ENCODE measurements at places on chromosomes 2 and 18.

GRCh38 chr2:103353774-103354173 is 591.9 kb downstream of the TMEM182 start:
- DNase-seq = no peak

GRCh38 chr18:10661317-10661716 is 135.5 kb downstream of the NAPG start:
- DNase-seq = no peak

DNA sequence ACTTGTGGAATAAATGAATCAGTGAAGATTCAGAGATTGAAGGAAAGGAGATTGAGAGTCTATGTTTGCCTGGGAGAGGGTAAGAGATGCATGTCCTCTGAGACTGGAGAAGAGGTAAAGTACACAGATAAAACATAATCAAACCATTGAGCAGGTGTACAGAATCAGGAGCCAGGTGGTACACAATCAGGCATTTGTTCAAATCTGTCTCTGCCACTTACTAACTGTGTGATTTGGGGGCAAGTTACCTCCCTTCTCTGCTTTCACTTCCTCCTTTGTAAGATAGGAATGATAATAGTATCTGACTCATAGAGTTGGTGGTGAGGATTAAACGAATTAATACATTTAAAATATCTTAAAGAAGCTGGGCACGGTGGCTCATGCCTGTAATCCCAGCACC is 94.0 kb downstream of the CDK15 start:
- no peak for DNase-seq

DNA sequence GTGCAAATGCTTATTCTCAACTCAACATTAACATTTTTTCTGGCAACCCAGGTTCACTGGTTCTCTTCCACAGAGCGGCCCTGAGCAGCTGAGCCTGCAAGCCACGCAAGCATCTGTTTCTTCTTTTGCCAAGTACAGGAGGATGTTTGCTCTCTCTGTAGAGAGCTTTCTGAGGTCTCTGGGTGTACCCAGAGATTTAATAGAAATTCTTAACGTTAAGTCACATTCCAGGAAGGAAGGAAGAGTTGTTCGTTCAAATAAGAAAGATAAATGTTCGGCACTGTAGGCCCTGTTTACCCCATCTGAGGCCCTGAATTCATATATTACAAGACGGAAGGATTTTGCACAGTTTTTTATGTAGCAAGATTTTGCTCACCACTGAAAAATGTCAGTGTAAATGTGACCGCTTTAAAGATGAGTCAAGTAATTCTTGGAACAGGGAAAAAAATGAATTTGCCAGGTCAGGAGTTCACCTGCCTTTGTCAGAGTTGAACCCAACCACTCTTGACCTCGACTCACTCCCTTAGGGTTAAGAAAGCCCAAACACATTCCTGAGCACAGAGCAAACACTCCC is 30.1 kb downstream of the KCTD18 start:
- no peak for DNase-seq

DNA sequence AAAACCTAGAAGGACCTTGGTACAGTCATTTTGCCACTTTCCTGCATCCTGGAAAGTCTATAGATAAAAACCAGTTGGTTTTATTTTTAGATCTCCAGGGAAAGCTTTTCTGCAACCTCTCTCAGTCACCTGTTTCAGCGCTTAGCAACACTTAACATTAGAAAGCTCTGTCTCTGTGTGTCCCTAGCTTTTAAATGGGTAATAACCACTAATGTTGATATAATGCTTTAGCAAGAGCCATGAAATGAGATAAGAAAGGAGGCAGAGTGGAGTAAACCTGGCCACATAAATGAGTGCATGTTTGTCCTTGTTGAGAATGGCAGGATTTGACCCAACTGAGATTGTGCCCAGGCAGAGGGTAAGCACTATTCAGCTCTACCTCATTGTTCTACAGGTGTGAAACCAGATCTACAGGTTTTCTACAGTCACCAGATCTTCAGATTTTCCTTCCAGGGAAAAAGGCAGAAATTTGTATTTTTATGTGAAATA is 44.8 kb downstream of the MARCHF4 start:
- DNase-seq = no peak

- no peak for DNase-seq
These were observed 573.6 kb downstream of the TMEM182 start for GRCh38 chr2:103335403-103335802.

DNA sequence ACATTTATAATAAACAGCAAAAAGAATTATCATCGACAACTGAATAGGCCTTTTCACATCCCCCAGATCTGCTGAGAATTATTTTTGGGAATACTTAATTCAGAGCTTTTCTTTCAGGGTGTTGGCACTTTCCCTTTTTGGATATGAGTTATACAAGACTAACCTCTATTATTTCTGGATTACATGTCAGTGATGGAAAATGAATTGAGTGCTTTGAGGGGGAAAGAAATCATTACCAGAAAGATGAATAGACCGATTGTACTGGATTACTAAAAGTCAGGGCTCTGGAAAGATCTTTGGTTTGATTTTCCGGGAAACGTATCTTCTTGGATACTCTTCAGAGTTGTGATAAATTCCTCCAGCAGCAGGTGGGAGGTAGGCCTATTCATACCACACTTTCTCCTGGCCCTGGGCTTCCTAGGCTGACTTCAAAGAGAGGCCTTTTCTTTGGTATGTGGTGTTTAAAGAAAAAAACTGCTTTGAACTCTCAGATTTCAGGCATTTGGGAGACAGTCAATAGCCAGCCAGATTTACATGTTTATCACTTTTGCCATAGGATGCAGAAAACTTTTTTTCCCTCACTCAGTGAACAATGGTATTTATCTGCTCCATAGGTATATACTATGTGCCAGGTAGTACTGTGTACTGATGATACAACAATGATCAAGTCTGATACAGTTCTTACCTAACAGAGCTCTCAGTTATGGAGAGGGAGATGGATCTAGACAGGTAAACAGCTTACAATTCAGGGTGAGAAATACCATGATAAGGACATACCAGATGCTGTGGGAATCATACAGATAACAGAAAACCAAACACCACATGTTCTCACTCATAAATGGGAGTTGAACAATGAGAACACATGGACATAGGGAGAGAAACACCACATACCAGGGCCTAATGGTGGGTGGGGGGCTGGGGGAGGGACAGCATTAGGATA is 63.3 kb upstream of the ACTR3 start:
- no peak for DNase-seq

DNA sequence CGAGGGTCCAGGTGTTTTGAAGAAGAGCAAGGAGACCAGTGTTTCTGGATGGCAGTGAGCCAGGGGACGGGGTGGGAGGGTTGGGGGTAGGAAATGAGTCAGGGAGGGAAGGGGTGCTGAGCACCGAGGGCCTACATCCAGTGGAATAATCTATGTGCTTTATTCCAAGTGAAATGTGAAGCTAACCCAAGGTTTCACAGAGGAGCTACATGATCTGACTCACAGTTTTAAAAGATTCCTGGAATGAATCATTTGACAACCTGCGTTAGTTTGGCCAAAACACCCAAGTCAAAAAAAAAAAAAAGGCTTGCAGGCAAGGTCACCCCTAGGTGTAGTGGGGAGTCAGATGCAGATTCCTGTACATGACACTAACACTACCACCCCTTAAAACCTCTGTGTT is 419.7 kb upstream of the MEX3C start:
- no peak for DNase-seq

DNA sequence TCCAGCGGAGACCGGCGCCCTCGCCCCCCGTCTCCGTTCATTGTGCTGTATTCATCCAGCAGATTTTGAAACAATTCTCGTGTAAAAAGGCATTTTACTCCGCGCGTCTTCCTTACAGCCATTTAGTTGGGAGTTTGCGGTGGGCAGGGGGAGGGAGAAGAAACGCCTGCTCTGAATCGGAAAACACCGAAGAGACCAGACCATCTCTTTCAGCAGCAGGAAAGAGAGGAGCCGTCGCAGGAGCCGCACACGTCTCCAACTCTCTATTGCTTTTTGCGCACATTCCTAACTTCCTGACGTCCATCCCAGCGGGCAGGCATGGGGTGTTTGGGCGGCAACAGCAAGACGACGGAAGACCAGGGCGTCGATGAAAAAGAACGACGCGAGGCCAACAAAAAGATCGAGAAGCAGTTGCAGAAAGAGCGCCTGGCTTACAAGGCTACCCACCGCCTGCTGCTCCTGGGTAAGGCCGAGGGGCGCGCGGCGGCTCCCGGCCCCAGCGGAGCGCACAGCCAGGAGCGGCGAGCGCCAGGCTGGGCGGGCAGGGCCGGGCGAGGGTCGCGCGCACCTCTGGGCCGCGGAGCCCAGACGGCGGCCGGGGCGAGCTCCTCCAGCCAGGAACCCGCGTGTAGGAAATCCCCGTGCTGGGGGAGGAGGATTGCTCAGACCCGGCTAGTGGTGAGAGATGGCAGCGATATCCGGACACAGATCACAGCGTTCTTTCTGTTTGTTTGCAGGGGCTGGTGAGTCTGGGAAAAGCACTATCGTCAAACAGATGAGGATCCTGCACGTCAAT is 63.2 kb downstream of the GNAL start:
- DNase-seq = no peak

GRCh38 chr2:200863782-200864175 is 679 bp downstream of the CLK1 start:
- DNase-seq = no peak

Data from stimulated activated CD8-positive, alpha-beta memory T cell treated with anti-CD3 and anti-CD28 coated beads, Interleukin-4, amount 100 ng/mL, for 4 hours (primary cell).